ENCODE measurements at places on chromosomes 7 and 10.
A peak's percentile ranks its signal among the peaks of the same experiment; 100 is the strongest.

- DNase-seq, result peak; percentile 33
These were observed 109.5 kb upstream of the TMEM72 start for GRCh38 chr10:44801383-44802327.

GRCh38 chr7:43669286-43670081, 59.8 kb downstream of the COA1 start:
- no peak for DNase-seq

- DNase-seq, result peak; percentile 13
These were observed 15.2 kb downstream of the GPR85 start for GRCh38 chr7:113071465-113071864.

DNA sequence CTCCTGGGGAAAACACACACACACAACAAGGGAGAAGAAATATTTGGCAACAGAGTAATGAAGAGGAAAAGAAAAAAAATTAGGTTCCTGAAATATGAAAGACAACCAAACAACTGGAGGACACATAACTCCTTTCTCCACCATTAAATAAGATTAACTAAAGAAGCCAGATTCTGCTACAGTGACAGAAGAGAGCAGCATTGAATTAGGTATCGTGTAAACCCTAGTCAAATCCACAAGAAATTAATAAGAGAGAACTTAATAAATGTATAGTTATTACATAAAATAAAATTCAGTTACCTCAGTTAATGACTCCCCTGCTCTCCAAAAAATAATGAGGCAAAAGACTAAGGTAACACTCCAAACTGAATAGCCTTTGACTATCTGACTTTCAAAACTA, 306.7 kb downstream of the CRPPA start:
- peak; percentile 15 for DNase-seq

DNA sequence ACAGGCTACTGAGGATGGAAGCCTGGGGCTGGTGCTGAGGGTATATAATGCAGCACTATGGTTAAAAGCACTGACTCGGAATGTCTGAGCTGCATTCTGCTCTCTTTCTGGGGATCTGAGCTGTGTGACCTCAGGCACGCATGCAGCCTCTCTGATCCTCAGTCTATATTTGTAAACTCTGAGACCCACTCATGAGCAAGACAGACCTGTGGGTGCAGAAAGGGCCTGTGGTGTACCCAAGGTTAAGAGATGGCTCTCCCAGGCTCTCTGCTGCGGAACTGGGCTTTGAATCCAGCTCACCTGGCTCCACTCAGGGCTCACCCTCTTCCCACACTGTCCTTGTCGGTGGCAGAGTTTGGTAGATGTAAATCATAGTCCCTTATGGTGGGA, 89.9 kb downstream of the CHST15 start:
- no peak for DNase-seq

GRCh38 chr7:153564391-153564790, 487.8 kb upstream of the DPP6 start:
- DNase-seq, result no peak

DNA sequence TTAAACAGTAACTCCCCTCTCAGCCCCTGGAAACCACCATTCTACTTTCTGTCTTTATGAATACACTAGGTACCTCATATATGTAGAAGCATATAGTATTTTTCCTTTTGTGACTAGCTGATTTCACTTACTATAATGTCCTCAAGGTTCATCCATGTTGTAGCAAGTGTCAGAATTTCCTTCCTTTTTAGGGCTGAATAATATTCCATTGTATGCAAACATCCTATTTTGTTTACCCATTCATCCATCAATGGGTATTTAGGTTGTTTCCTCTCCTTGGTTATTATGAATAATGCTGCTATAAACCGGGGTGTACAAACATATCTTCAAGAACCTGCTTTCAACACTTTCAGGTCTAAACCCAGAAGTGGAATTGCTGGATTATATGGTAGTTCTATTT, 125.3 kb downstream of the SGMS1 start:
- no peak for DNase-seq
